GM12878 (cell line): ENCODE measurements at places on chromosomes 12 and 14. TPM values are rescaled to one million over a fixed set of nuclear protein-coding genes. Genes with fewer than 3 reads are reported as not detected.

RGS6 gene
- total RNA-seq: 14.9 and 16.9 TPM in 2 replicates

- DNase-seq: no peak
Measured at GRCh38 chr12:3304436-3305165, 186.4 kb upstream of the PRMT8 start.

DNA sequence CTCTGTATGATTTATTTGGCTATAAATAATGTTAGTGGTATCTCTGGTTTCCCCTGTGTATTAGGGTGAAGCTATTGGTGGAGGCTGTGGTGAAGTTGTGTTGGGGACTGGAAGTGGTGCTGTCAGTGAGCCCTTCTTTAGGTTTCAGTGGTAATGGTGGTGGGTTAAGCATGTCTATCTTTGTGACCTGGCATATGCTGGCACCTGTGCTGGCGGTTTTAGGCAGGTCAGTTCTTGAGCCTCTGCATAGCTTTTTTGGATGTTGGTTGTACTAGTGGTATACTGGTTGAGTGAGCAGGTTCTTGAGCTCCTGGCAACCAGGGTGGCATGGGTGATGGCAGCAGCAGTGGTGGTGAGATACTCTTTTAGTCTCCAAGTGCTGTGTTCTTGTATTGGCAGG lies 161.9 kb upstream of the CAND1 start:
- no peak for DNase-seq

- no peak for DNase-seq
Measured at GRCh38 chr12:101828463-101829196, 2.1 kb downstream of the GNPTAB start.

DNA sequence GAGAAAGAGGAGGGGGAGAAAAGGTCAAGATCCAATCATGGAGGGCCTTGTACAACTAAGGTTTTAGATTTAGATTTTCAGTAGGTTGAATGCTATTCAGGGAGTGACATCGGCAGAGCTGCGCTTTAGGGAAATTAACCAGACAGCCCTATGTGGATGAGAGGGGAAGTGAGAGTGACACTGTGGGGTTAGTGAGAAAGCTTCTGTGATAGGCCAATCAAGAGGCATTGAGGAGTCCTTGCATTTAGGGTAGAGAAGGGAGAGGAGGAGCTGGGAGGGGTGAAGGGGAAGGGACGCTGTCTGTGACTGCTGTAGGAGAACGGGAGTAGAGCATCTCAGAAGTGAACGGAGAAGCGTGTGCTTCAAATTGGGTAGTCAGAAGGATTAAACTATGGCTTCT lies 3.4 kb downstream of the HSD17B6 start:
- peak; percentile 70 for DNase-seq

GRCh38 chr14:104996483-104996882 lies 10.9 kb downstream of the CLBA1 start:
- no peak for DNase-seq

DNA sequence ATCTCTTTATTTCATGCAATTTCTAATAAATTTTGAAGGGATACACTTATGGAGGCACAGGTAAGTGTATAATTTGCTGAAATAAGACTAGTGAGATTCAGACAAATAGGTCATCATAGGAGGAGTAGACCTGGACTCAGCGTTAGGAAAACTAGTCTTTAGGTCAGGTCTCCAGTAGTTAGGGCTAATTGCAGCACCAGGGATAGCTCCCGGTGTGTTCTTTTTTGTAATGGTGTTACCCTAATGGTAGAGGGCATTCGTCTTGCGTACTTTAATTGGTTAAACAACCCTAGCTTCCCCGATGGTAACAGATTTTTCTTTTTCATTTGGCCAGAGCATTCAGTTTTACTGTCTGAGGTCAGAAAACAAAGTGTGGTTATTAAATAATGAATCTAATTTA lies 64.9 kb downstream of the ARID2 start:
- DNase-seq: no peak

RIPK3 gene
- total RNA-seq: 11.2 and 12.8 TPM in 2 replicates

TM7SF3 gene
- total RNA-seq: 53.5 and 53.7 TPM in 2 replicates

GRCh38 chr12:66032739-66033138 lies 97.8 kb downstream of the LLPH start:
- DNase-seq: no peak

DNA sequence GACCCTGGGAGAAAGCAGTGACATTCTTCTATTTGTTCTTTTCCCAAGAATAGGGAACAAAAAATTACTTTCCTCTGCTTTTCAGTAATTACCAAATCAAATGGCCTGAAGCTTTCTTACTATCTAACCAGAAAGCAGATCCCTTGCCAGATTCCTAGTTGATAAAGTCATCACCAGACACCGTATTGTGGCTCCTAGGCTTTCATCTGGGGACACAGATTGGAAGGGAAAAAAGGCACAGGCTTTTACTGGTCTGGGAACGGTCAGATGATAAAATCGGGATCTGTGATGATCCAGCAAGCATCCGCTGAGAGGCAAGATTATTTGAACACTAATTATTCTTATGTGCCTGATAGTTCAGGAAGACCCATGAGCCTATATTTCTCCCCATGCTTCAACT lies 79.1 kb upstream of the BCL2L14 start:
- DNase-seq: no peak

PLEKHD1 gene
- 0.08 TPM in 1 of 2 replicates, not detected in the other for total RNA-seq

BRF1 gene
- 29.3 and 33.5 TPM in 2 replicates for total RNA-seq

DNA sequence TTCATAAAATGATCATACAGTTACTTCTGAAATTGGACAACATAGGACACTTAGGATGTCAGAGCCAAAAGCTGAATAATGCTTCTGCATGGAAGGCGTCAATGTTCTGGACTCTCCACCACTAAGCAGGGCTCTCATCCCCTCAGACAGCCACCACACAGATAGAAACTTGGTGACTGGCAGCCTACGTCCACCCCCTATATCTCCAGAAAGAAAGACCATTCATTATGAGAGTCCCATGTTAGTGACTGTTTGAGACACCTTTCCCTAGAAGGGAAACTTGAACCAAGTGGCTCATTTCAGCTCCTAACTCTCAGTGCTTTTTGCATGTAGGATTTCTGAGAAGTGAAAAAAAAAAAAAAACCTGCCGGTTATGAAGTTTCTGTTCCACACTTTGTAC lies 251.0 kb upstream of the FKBP4 start:
- peak; percentile 47 for DNase-seq

GRCh38 chr12:48265777-48266176 lies 62.7 kb upstream of the OR10AD1 start:
- DNase-seq: no peak

ACOT4 gene
- total RNA-seq: 1.9 and 2.2 TPM in 2 replicates

DNA sequence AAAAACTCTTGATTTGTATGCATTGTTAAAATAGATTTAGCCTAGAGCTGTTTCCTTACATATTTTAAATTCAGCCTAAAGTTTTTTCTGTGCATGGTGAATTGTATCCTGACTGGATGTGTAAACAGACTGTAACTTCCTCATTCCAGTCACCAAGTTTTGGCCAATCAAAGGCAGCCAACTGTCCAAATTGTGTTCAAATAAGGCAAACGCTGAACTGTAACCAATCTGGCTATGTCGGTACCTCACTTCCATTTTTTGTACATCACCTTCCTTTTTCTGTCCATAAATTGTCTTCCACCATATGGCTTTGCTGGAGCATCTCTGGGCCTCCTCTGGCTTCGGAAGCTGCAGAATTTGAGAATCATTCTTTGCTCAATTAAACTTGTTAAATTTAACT lies 1921.9 kb upstream of the SEL1L start:
- DNase-seq: no peak

SLC25A47 gene
- total RNA-seq: not detected in 2 replicates

- no peak for DNase-seq
Measured at GRCh38 chr12:31517994-31518393, 72.9 kb downstream of the DENND5B start.

DNA sequence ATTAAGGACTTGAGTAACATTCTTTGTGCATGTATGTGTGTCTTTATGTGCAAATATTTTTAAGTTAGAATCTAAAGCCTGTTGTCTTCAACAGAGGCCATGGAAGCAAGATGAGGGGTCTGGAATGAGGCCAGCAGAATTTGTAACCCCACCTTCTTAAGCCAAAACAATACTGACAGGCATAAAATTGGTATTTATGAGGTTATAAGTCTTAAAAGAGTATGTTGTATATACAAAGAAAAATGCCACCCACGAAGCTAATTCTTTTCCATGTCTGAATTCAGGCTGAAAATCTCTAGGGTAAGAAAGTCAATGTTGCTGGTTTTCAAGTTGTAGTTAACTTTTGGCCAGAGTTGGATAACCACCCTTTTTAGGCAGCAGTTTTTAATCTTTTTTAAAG lies 86.2 kb upstream of the TMTC1 start:
- DNase-seq: no peak

LRRC23 gene
- total RNA-seq: 3.1 and 3.8 TPM in 2 replicates

DNA sequence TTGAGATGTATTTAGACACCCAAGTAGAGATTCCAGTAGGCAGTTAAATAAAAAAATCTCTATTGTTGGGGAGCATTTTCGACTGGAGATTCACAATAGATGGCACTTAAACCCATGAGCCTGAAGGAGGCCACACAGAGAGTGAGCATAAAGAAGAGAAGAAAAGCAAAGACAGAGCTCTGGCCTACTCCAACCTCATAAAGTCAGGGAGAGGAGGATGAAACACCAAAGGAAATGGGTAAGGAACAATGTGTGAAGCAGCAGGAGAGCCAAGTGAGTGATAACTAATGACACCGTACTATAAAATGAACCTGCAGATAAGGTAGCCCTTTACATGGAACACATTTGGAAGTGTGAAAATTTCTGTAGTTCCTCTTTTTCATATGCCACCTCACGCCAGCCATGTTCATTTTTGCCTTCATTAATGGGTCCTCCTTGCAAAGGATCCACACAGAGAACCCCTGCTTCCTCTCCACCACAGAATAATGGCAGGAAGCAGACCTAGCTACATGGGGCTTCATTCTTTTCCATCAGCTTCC lies 150.0 kb upstream of the SYT10 start:
- DNase-seq: no peak

LRCOL1 gene
- total RNA-seq: not detected in 2 replicates

MYH6 gene
- not detected in 2 replicates for total RNA-seq

DNA sequence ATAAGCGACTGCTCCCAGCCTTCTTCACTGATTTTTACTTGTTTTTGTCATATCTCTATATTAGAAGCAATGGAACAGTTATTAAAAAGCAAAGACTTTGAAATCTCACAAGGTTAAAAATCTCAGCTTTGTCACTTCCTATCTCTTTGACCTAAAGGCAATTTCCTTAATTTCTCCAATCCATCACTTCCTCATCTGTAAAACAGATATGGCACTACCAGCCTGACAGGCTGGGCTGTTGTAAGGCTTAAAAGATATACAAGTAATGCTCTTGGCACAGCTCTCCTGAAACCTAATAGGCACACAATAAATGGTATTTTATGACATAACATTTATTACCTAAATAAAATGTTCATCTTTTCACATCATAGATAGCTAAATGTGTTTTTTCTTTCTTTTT lies 25.6 kb downstream of the ATXN2 start:
- no peak for DNase-seq

DNA sequence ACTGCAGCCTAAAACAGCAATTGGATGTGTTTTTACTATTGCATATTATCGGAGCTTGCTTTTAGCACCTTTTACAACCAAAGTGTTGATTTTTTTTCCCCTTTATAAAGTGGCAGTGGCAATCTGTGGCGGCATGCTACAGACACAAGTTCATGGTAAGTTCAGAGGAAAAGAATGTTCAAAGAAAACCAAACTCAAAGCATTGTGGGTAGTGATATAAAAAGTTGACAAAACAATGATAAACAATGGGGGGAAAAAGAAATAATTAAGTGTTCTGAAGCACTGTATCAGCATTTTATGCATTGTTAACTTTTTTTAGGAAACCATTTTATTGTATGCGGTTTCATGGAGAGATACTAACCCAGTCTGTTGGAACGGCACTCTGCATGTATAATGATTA lies 492.0 kb upstream of the SOX5 start:
- no peak for DNase-seq

PTCSC3 gene
- total RNA-seq: not detected in 2 replicates

TBC1D30 gene
- 15.8 and 16.1 TPM in 2 replicates for total RNA-seq

DNA sequence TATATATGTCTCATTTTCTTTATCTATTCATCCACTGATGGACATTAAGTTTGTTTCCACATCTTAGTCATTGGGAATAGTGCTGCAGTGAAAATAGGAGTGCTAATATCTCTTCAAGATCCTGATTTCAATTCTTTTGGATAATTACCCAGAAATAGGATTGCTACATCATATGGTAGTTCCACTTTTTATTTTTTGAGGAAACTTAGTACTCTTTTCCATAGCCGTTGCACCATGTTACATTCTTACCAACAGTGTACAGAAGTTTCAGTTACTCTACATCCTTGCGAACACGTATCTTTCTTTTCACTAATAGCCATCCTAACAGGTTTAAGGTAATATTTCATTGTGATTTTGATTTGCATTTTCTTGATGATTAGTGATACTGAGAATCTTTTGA lies 29.8 kb downstream of the TESPA1 start:
- DNase-seq: no peak

TOMM20L gene
- total RNA-seq: not detected in 2 replicates

- DNase-seq: peak; percentile 85
Measured at GRCh38 chr12:40225984-40226602, 1.3 kb downstream of the LRRK2 start.

DNA sequence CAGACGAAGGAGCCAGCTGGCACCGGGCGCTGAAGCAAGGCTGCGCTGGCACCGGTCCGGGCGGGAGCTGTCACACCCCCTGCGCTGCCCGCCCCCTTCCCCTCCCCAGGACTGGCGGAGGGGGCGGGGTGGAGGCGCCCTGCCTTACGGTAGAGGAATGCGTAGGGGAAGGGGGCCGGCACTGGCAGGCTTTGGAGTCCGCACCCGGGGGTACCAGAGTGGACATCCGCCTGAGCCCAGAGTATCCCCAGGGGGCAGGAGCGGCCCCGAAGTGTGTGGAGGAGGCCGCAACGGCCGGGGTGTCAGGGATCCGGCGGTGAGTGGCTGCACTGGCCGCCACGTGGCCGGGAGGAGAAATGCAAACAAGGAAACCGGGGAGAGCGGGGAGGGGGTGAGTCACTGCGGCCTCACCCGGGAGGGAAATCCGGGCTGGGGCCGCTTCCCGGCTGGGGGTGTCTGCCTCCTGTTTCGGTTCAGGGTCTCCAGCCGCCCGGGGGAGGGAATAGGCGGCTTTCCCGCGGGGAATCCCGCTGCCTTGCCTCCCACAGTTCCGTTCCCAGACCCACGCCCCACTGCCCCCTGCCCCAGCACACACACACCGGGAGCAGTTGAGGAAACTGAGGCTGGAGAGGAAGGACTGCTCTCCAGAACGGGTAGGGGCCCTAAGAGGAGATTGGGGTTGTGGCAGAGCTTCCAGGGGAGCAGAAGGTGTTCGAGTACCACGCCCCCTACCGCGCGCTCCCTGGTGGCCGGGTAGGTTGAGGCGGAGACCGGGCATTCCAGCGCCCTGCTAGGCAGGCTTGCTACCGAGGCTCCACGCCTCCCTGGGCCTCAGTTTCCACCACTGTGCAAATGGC lies at the start of gene RAPGEF3:
TSS of gene RAPGEF3 (minus strand) at position 47 of the 857 bp plus-strand sequence. CDS start 324 bp downstream, outside the sequence.
- no peak for DNase-seq

FAM186B gene
- total RNA-seq: 0.48 and 0.69 TPM in 2 replicates

- no peak for DNase-seq
Measured at GRCh38 chr12:24356240-24356804, 406.9 kb upstream of the SOX5 start.

TMEM179 gene
- not detected in 2 replicates for total RNA-seq

- no peak for DNase-seq
Measured at GRCh38 chr12:82430541-82431145, 72.3 kb downstream of the METTL25 start.

TAS2R50 gene
- 0.74 and 1.6 TPM in 2 replicates for total RNA-seq

AJUBA gene
- 0.43 and 0.90 TPM in 2 replicates for total RNA-seq
